ENCODE measurements at places on chromosomes 16 and 17. TPM values are rescaled to one million over a fixed set of nuclear protein-coding genes. Genes with fewer than 3 reads are reported as not detected.
A peak's percentile ranks its signal among the peaks of the same experiment; 100 is the strongest.

PERCC1 gene
- total RNA-seq = 0.83 TPM

KRTAP4-6 gene
- total RNA-seq = not detected

DNA sequence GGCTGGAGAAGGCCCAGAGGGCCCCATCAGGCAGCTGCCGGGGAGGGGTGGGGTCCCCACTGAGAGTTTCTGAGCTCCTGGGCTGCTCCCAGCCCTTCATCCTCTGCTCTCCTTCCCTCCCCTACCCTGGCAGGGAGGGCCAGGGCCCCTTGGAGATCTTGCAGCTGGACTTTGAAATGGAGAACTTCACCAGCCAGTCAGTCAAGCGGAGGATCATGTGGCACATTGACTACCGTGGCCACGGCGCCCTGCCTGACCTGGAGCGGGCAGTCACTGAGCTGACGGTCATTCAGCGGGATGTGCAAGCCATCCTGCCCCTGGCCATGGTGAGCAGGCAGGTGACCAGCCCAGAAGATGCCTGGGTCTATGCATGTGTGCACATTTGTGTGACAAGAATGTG, 49.5 kb downstream of the TMEM132E start:
- DNase-seq = no peak

DNA sequence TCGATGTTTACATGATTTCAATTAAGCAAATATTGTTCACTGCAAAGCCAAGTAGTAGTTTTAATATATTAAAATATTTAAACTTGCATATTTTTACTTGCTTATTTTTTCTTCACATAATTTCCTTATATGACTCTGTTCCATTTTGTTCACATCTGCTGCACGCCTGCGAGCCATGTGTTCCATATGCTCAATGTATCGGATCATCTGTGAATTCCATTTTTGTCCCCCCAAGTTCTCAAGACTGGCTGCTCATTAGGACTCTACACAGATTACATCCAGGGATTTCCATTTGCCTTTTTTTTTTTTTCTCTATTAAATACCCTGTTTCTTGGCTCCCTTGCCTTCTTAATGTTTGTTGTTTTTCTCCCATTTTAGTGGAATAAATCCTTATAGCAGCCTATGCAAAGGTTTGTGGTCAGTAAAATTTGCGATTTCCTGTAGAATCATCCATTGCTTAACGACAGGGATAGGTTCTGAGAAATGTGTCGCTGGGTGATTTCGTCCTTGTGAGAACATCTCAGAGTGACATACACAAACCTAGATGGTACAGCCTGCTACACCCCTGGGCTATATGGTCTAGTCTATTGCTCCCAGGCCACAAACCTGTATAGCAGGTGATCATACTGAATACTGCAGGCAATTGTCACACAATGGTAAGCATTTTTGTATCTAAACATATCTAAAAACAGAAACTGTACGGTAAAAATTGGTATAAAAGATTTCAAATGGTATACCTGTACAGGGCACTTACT, 30.2 kb upstream of the TEKT3 start:
- no peak for DNase-seq

DNA sequence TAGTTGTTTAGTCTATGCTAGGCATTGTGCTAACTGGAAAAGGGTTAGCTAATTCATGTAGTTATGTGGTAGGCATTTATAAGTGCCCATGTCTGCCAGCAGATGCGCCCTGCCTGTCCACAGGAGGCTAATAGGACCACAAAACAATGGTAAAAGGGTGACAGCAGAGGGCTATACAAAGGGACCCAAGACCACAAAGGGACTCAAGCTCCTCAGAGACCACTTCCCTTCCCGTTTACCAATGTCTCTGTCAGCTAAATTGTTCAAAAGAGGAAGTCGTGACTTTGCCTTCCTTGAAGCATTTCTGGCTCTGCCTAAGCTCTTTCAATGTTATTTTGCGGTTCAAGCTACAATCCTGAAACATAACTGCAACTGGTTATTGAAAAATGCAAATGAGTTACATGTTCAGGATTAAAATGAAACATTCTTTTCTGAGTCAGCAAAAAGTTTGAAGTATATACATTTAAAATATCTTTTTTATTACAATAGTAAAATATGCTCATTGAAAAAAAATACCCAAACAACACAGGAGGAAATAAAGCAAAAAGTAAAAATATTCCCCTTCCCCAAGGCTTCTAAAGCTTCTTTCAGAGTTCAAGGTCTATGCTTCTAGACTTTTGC, 149.2 kb downstream of the MAF start:
- no peak for DNase-seq

DNA sequence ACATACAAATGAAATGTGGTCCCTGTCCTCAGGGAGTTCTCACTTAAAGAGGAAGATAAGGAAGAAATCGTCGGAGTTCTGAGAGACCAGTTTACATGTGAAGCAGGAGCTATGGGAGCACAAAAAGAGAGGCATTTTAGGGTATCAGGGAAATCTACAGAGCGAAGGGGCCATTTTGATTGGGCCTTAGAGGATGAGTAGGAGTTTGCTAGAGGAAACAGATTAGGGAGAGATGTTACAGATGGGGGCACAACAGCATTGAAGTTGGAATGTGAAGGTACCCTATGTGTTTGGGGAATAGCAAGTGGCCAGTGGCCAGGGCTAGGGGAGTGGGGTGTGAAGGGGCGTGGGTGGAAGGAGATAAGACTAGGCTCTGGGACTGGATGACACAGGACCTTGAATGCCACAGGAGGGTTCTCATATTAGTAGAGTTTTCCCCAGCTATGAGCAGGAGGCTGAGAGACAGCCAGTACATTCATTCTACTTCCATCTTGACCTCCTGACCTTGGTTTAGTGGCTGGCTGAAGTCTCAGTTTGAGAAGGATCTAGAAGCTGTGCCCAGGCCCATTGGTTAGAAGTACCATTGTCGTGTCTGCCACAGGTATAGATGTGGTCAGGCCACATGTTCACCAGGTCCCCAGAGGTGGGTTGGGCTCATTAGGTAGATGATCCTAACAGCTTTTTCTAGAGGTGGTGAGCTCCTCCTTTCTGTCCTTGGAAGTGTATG, 34.8 kb downstream of the CPNE2 start:
- peak; percentile 19 for DNase-seq

DNA sequence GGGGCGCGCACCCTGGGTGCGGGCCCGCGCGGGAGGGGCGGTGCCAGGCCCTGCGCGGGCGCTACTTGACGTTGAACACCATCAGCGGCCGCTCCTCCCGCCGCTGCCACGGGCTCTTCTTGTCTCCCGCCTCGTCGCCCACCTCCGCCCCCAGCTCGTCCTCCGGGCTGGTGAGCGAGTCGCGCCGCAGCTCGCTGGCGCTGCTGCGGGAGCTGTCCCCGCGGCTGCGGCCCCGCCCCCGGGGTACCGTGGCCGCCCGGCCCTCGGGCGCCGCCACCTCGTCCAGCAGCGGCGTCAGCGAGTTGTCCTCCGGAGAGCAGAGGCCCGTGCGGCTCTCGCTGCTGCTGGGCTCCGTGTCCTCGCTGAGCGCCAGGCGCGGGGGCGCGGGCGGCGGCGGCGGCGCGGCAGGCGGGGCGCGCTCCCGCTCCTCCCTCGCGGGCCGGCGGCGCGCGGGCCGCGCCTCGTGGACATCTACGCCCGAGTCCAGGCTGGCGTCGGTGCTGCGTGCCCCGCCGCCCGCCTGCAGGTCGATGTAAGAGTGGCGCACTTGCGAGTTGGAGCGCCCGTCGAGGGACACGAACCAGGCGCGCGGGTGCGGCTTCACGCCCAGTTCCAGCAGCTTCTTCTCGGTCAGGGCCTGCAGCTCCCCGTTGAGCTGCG, 8.7 kb downstream of the GRN start:
- peak; percentile 42 for DNase-seq

- no peak for DNase-seq
Measured at GRCh38 chr17:10323812-10324610, 48.8 kb downstream of the MYH13 start.

- no peak for DNase-seq
Measured at GRCh38 chr17:57528058-57528451, 217.0 kb downstream of the CCDC182 start.

DNA sequence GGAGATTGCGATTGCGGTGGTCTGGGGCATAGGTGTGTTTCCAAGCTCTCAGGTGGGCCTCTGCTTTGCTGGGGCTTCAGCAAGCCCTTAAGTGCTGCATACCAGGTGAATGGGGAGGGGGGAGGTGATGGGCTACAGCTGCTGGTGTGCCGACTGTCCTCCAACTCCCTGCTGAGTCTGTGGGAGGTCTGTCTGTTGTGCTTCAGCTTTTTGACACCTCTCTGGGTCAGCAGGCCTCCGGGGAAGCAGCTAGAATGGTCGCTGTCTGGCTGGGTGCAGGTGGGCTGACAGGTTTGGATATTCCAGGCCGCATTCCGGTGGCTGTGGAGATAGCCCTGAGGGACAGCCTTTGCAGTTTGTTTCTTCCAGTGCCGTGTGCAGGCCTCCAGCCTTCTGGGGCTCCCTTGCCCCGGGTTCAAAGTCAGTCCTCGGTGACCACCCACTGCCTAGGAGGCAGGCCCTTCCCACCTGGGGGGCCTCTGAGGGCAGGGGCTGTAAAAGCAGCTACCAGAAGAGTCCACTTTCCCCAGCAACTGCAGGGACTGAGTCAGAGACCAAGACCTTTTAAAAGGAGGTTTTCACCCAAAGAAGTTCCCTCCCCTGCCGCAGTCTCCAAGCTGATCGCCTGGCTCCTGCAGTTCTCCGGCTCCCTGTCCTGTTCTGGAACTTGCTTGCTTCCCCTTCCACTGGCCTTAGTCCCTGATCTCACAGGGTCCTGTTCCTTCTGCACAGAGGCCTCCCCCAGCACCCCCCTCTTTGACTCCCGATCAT, 2.0 kb upstream of the TTYH2 start:
- no peak for DNase-seq

Data from natural killer cell (primary cell).